PC-9 (cell line): ENCODE measurements at places on chromosomes 1 and 21.

GRCh38 chr1:228830954-228831481 lies 95.7 kb downstream of the RHOU start:
- no peak overlapping the region for H3K4me3 ChIP-seq
- no peaks in the 10 kb centered on the region for H3K36me3 ChIP-seq
- H3K27me3 ChIP-seq: peaks cover 53% of the 10 kb centered on the region

- H3K36me3 ChIP-seq: no peaks in the 10 kb centered on the region
- peaks cover 41% of the 10 kb centered on the region for H3K4me1 ChIP-seq
- peak overlapping the region; percentile 92 for H3K4me3 ChIP-seq
Observed at GRCh38 chr1:8816831-8817411, 519 bp downstream of the RERE start.

GRCh38 chr1:167663002-167663772 lies 33.2 kb downstream of the RCSD1 start:
- H3K27ac ChIP-seq: no peak overlapping the region
- H3K4me3 ChIP-seq: no peak overlapping the region
- peaks cover 19% of the 10 kb centered on the region; the same call in 1 of the 2 replicates for H3K4me1 ChIP-seq
- H3K36me3 ChIP-seq: no peaks in the 10 kb centered on the region

GRCh38 chr21:43817157-43818086 lies 28.0 kb downstream of the RRP1 start:
- DNase-seq: no peak
- no peak overlapping the region for H3K4me3 ChIP-seq
- no peak overlapping the region for H3K27ac ChIP-seq
- H3K27me3 ChIP-seq: no peaks in the 10 kb centered on the region
- H3K4me1 ChIP-seq: peaks cover 7% of the 10 kb centered on the region
- no peaks in the 10 kb centered on the region for H3K36me3 ChIP-seq
